ENCODE measurements at places on chromosomes 2 and 18. TPM values are rescaled to one million over a fixed set of nuclear protein-coding genes. Genes with fewer than 3 reads are reported as not detected.

RGPD4 gene
- total RNA-seq, result not detected

LMAN2L gene
- 32.0 TPM for total RNA-seq

PRLH gene
- not detected for total RNA-seq

OR6B2 gene
- total RNA-seq, result not detected

Measured in MG63 (cell line).